ENCODE measurements at places on chromosomes 6 and 20. TPM values are rescaled to one million over a fixed set of nuclear protein-coding genes. Genes with fewer than 3 reads are reported as not detected.

TSPYL1 gene
- 89.5 TPM for total RNA-seq

- DNase-seq: no peak
- no peaks in the 10 kb centered on the region for H3K27me3 ChIP-seq
- H3K4me1 ChIP-seq: peaks cover 14% of the 10 kb centered on the region
- no peak overlapping the region for H3K27ac ChIP-seq
- H3K36me3 ChIP-seq: no peaks in the 10 kb centered on the region
These were observed 243.9 kb upstream of the TENT5A start for GRCh38 chr6:81996414-81996813.

TMEM242 gene
- 19.8 TPM for total RNA-seq

GNAS-AS1 gene
- total RNA-seq: 0.25 TPM

CAGE1 gene
- not detected for total RNA-seq

All from left ventricle myocardium inferior (tissue), 1 donor.